ENCODE measurements at places on chromosomes 5 and 9.
A peak's percentile ranks its signal among the peaks of the same experiment; 100 is the strongest.

DNA sequence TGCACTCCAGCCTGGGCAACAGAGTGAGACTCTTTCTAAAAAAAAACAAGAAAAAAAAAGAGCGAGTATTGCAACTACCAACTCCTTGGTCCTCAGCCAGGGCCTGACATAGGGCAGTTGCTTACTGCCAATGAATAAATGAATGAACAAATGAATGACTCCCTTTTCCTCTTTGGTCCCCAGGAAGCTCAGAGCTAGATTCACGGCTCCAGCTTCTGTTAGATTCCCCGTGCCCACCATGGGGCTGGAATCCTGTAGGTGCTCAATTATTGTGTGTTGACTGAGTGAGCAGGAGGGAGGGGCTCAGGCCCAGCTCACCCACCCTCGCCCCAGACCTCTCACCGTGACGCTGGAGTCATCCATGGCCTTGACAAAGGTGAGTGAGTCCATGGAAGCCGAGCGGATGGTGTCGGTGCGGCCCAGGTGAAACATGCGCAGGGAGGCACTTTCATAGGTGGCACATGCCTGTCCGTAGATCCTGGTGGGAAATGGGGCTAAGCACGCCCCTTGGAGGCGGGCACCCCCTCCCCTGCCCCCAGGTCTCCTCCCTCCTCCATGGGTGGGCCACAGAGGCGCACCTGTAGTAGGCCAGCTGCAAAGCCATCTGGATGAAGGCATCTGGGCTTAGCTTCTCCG lies 12.8 kb downstream of the CRAT start:
- DNase-seq, result no peak

DNA sequence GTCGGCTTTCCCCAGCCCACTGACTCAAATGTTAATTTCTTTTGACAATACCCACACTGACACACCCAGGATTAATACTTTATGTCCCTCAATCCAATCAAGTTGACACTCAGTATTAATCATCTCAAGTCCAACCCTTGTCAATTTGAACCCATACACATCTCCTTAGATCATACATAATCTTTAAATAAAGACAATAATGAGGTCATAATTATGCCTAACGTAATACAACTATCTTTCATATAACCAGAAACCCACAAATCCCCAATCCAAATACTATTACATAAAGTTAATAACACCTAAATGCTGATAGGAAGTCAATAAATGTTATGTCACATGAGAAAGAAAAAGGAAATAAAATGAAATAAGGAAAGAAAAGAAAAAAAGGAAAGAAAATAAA lies 934.2 kb downstream of the CDH9 start:
- no peak for DNase-seq

- no peak for DNase-seq
These were observed 2.9 kb downstream of the FPGS start for GRCh38 chr9:127805620-127806019.

GRCh38 chr5:149400304-149400703 lies 21.2 kb upstream of the IL17B start:
- DNase-seq, result peak; percentile 91

GRCh38 chr9:127206666-127207065 lies 57.9 kb upstream of the GARNL3 start:
- DNase-seq, result no peak

DNA sequence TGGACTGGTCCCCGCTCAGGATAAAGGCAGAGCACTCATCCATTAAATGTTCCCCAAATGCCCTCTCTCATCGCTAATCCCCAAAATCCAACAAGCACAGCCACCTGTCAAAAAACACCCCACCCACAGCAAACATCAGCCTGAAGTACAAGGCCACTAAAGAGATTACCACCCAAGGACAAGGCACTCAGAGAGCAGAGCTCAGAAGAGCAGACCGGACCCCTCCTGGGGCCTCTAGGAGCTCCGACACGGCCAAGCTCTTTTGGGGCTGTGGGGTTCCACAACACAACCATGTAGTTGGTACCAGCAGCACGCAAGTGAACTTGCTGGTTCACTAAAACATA lies 9.8 kb downstream of the VDAC1 start:
- DNase-seq, result no peak

GRCh38 chr5:72166070-72166979 lies 59.0 kb downstream of the MAP1B start:
- DNase-seq, result peak; percentile 83

GRCh38 chr5:68484307-68485068 lies 268.9 kb downstream of the PIK3R1 start:
- DNase-seq, result no peak

DNA sequence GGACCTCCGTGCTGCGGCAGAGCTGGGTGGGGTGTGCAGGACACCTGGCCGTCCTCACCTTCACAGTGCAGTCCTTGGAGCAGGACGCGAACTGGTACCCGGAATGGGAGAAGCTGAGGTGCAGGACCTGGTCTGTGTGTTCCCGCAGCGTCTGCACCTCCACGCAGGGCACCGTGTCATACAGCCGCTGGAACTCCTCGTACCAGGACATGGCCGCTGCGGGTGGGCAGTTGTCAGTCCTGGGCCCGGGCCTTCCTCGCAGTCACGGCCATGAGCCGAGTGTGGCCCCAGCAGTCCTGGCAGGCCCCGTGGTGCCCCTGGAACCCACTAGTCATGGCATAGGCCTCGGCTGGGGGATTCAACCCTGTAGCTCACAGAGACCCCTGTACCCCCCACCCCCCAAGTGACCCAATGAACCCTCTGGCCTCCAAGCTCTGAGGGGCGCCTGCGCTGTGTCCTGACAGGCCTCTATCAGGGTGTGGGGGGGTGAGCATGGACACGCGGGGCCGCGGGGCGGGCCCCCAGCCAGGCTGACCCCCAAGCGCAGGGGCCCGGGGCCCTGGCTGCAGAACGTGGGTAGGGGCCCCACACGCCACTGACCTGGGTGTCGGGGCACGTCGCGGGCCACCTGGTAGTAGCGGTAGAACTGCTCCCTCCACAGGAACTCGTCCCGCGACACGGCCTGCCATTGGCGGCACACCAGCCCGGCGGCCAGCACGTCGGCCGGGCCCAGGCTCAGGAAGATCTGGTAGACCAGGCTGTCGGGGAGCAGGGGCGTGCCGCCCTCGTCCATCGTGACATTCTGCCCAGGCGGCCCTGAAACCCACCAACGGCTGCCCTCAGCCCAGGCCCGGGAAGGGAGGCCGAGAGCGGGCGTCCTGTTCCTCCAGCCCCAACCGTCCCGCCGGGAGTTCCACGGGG lies 987 bp downstream of the FBXW5 start:
- no peak for DNase-seq

- peak; percentile 18 for DNase-seq
These were observed 135.1 kb downstream of the CSNK1G3 start for GRCh38 chr5:123647066-123647465.

- DNase-seq, result no peak
These were observed 15.5 kb downstream of the SPATA31E1 start for GRCh38 chr9:87898151-87898550.

DNA sequence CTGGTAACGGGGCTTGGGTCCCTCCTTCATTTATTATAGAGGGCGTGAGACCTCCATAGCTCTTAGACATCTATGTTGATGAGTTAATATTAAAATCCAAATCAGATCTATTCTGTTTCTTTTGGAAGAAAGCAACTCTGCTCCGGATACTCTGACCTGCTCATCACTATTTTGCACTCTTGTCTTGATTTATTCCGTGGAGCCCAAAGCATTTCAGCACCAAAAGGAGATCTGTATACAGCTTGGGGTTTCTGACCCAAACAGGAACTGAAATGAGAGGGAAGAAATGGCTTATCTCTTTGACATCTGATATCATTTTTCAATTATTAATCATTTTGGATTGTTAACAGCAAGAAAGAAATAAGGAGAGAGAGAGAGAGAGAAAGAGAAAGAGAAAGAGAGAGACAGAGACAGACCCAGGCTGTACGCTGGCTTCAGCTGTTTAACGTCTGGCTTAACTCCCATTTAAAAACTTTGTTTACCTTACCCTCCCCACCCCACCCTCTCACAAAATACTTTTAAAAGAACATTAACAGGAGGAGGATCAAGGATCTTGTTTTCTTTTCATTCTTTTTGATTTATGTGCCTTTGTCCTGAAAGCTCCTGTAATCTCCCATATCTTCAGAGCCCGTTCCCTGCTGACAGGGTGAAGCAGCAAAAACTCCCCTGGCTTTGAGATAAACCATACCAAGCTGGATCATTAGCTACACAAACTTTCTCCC lies 231.4 kb upstream of the TUT7 start:
- DNase-seq, result no peak

GRCh38 chr5:161201558-161201957 lies 345.0 kb downstream of the GABRB2 start:
- no peak for DNase-seq

- DNase-seq, result peak; percentile 28
These were observed 833 bp downstream of the C5orf24 start for GRCh38 chr5:134846641-134846960.

DNA sequence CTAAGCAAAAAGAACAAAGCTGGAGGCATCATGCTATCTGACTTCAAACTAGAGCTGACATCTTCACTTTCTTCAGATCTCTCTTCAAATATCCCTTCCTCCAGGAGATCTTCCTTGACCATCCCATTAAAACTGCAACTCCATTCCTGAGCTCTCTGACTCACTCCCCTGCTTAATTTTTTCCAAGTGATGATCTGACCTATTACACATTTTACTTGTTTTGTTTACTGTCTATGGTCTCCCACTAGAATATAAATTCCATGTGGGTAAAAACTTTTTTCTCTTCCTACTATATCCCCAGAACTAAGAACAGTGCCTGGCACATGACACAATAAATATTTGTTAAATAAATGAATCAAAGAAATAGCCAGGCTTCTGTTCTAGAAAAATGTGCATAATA lies 87.5 kb downstream of the SLIT3 start:
- DNase-seq, result no peak

DNA sequence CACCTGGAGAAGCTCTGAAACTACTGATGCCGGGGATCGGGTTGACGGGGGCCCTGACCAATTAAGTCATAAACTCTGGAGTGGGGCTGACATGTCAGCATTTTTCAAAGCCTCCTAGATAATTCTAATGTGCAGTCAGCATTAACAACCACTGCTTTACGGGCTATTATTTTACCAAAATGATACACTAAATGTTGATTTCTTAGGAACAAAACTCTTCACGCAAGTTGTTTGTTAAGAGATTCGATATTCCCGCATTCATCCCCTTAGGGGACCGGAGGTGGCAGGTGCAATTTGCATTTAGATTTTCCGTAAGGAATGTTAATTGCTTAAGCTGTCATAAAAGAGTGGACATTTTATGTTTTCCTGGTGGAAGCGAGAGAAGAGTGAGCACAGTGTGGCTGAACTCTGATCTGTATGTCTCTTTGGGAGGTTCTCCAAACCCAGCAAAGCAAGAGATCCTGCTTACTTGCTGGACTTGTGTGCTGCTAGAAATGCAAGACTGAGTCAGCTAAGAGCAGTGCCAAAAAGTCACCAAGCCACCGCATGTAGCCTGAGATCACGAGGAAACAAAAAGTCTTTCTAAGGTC lies 77.6 kb downstream of the UGCG start:
- DNase-seq, result peak; percentile 49

- DNase-seq, result no peak
These were observed 18.6 kb upstream of the SPATA31D1 start for GRCh38 chr9:81969971-81970370.

DNA sequence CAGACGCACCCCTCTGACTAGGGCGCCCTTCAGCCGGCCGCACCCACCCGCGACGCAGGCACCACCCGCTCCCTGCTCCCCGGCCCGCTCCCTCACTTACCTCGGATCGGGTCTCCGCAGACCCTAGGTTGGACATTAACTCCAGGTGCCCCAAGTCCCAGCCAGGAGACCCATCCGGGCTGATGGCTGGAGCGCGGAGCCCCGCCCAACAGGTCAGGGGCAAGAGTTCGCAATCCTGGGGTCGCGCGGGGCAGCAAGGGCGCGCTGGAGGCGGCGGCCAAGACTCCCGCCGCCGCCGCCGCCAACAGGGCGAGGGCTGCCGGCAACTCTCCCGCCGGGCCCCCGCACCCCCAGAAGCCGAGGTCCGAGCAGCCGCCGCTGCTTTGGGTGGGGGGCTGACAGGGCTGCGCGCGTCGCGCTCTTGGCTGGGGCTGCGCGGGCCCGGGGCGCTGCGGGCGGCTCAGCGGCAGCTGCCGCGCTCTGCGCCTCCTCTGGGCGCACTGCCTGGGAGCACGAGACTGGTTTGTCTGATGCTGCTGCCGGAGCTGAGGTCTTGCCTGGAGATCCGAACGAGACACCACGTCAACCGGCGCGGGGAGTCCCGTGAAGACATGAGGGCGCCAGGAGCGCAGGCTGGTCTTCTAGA lies at the start of gene GDNF:
GDNF (minus strand) TSS at position 635 of the 646 bp plus-strand sequence. CDS start 5,245 bp downstream, outside the sequence.
- peak; percentile 85 for DNase-seq

DNA sequence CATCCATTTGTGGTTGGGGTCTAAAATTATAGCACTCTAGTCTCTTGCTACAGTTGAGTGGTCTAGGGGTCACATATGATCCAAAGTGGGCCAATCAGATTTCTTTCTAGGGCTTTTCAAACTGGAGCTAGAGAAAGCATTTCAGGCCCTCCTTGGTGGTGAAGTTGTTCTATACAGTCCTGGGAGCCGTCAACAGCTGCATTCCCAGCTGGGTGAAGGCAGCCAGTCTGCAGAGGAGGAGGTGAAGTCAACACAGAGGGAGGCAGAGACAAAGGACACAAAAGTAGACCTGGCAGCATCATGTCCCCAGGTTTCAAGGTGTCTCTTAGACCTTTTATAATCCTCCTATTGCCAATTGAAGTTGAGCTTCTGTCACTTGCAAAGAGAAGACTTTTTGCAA lies 518.2 kb downstream of the BNC2 start:
- DNase-seq, result no peak

- DNase-seq, result no peak
These were observed 58.4 kb upstream of the NUDT12 start for GRCh38 chr5:103620851-103621547.

- no peak for DNase-seq
These were observed 94.6 kb upstream of the KLF4 start for GRCh38 chr9:107584186-107584585.

DNA sequence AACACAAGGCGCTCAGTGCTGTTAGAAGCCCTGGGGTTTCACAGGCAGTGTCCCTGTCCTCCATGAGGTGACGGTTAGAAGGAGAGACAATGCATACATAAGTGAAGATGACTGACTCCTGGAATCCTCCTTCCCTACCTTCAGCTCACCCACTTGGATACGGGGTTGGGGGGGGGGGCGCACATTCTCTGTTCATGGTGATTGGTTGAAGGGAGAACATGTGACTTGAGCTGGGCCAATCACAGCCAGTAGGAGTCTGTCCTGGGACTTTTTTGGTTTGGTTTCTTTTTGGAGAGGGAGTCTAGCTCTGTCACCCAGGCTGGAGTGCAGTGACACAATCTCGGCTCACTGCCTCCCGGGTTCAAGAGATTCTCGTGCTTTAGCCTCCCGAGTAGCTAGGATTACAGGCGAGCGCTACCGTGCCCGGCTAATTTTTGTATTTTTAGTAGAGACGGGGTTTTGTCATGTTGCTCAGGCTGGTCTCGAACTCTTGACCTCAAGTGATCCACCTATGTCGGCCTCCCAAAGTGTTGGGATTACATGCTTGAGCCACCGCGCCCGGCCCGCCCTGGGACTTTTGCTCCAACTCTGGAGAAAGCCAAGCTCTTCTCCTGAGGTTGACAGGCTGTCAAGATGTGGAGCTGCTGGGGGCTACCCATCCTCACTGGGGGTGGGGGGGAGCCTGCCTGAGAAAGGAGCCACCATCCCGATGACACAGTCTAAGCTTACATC lies 30.8 kb downstream of the SH3PXD2B start:
- DNase-seq, result no peak

GRCh38 chr5:10745133-10745532 lies 15.9 kb downstream of the DAP start:
- no peak for DNase-seq

Data from muscle of leg (tissue), 16 donors.